Right ventricle myocardium inferior (tissue), 1 donor: ENCODE measurements at places on chromosomes 2 and 18.

DNA sequence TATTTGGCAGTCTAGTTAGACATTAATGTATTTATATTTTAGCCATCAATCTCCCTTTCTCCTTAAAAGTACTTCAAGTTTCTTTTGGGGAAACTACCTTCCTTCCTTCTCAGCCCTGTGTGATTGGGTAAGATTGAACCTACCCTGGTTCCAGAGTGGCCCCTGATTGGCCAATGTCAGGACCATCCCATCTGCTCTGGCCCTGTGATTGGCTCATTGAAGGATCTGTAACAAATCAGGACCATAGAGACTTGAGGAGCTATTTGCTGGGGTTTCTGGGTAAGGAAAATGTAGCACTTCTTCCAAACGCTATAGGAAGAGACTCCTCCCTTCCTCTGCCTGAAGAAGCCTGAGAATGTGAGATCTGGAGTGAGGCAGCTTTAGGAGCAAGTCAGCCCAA, 59.3 kb downstream of the AQP4 start:
- no peak for DNase-seq

GRCh38 chr2:236176417-236176816, 8.2 kb upstream of the GBX2 start:
- no peak for DNase-seq

GRCh38 chr18:9683418-9684396, 24.4 kb upstream of the RAB31 start:
- no peak for DNase-seq

- no peak for DNase-seq
These were observed 82.6 kb upstream of the TANK start for GRCh38 chr2:161077367-161078210.

DNA sequence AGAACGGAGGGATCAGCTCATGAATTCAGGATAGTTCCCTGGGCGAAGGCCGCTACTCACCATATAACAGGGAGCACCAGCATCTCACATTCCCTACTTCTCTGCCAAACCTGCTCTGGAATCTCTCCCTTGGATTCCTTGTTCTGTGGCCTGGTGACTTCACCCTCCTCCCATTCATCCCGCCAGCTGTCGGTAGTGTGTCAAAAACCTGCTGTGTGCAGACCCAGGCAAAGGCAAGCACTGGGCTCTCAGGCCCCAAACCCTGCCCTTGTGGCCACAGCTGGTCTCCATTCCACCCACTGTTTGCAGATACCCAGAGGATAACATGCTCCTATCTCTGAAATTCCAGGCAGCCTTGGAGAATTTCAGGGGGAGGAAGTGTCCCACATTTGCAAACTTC, 151.6 kb downstream of the CAPN13 start:
- no peak for DNase-seq

DNA sequence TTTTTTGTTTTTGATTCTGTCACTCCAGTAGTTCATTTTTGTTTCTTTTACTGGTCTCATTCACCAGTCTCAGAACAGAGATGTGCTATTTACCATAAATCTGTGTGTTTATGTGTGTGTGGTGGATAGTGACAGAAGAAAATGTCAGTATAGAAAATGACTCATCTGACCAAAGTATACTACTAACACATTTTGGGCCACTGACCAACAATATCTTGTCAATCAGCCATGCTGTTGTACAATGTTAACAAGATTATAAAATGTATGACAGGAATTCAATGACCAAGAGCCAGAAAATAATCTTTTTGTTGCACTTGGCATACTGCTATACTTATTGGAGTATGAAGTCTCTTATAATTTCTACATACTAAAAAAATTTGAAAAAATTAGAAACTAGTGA, 1081.4 kb upstream of the NRXN1 start:
- DNase-seq, result no peak

- no peak for DNase-seq
These were observed 277.7 kb upstream of the ERBB4 start for GRCh38 chr2:212816267-212816666.

DNA sequence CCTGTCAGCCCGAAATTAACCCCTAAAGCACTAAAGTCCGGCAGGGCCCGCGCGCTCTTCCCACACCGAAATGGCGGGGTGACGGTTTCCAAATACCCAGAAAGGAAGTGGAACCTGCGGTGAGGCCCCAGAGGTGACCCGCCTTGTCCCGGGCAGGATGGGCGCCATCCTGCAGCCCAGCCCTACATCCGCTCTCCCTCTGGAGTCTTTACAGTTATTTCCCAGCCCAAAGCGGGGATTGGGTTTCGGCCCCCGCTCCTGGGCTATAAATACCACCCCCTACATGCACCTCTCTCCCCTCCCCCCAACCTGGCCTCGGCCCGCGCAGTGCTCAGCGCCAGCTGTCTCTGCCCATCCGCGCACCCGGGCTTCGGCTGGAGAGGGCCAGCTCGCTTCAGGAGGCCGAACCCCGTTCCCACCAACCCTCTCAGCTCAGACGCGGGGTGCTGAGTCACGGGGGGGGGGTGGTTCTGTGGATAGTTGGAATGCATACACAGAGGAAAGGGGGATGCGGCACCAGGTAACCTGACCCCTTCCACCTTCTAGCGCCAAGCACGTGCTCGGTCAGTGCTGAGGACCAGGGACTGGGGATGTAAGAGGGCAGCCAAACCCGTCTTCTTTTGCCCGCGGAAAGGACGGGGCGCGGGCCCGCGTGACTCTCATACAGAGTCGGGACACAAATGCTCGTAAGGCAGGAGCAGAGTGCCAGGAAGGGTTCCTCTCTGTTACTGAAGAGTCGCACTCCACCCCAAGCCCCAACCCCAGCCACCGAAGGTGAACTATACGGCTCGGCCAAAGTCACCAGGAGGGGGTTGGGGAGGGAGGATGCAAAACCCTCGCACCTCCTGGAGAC, at the start of gene TUBA4B:
TUBA4B (plus strand) TSS at position 344 of the 853 bp plus-strand sequence; CDS start at position 509, 165 bp downstream.
- DNase-seq, result no peak

GRCh38 chr18:48024009-48024512, 93.6 kb upstream of the SMAD2 start:
- DNase-seq, result no peak

DNA sequence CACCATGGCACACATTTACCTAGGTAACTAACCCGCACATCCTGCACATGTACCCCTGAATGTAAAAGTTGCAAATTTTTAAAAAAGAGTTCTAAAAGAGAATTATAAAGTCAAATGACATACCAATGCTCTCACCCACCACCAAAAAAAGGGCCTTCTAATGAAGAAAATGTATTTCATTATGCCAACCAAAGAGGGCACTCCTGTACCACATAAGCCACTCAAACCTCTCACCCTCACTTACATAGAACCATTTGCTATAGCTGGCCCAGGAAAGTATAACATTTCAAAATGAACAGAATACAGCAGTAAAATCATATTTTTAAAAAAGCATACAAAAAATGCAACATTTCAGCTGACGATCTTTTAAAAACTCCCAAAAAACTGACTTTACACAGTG, 241.5 kb upstream of the PKDCC start:
- DNase-seq, result no peak

GRCh38 chr2:468648-469336, 180.9 kb upstream of the ALKAL2 start:
- DNase-seq, result no peak

DNA sequence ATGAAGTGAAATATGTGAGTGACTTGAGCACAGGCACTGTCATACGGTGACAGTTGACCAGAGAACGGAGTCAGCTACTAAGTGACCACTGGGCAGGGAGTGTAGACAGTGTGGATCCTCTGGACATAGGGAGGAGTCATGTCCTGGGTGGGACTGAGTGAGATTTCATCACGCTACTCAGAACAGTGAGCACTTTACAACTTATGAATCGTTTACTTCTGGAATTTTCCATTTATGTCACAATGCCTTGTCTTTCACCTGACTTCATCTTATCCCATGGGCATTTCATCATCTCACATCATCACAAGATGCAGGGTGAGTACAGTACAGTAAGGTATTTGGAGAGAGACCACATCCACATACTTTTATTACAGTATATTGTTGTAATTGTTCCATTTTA, 29.0 kb downstream of the PTPRM start:
- DNase-seq, result no peak

- DNase-seq, result no peak
These were observed 402.1 kb downstream of the PARD3B start for GRCh38 chr2:204947405-204947804.

DNA sequence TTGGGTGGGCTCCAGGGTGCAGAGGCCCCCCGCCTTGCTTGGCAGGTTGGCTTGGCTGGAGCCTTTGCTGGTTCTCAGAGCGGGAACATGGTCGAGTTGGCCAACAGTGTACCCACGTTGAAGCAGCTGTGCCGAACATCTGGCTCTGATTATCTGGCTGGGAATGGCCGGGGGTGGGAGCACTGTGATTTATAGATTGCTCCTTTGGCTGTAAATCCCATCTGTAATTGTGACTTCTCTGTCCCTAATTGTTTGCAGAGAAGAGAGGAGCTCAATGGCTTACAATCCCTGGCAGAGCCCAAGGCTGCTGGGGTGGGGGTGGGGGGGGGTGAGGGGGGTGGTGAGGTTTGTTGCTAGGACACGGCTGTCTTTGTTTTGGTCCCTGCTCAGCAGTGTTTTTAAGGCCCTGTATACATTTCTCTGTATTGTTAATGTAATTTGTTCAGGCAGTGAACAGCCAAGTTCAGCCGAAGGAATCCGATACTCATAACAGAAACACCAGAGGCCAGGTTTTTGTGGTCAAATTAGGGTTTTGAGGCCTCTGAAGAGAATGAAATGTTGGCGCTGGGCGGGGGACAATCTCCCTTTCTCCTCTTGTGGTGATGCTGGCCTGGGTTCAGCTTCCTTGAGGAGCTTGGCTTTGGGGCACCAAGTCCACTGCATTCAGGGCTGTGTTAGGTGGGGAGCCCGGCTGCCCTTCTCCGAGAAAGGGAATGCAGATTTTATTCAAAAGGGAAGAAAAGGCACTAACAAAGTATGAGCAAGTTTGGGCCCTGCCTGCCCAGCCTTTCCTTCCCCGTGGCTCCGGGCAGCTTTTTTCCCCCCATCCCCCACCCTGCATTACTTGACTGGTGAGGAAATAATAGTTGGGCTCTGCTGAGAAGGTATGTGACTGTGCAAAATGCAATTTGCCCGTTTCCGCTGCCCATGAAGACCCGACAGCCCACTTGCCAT, 82.5 kb downstream of the TCF7L1 start:
- no peak for DNase-seq

DNA sequence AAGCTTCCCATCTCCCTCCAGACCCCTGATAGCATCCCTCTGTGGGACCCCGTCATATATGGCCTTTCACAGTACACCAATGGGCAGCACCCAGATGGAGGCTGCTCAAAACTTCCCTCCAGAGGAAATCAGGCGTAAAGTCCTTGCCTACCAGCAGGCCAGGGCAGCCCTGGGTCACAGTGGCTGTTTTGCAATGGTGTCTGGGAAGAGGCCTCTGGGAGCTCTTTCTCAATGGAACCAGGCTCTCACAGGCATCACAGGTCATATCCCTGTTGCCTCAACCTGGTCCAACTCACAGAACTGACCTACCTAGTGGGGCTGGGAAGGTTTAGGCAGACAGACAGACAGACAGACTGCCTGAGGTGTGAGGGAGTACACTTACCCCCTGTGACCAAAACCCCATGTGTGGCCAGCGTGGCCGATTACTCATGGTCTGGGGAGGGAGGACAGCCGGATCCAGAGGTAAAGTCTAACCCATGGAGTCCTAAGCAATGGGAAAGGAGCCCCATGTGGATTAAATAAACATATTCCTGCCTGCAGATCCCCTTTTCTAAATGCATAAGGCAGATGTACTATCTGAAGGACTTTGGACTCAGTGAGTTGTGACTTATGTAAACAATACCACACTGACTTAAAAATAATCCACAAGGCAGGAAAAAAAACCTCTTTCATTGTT, 58.2 kb downstream of the BCL2L11 start:
- no peak for DNase-seq

DNA sequence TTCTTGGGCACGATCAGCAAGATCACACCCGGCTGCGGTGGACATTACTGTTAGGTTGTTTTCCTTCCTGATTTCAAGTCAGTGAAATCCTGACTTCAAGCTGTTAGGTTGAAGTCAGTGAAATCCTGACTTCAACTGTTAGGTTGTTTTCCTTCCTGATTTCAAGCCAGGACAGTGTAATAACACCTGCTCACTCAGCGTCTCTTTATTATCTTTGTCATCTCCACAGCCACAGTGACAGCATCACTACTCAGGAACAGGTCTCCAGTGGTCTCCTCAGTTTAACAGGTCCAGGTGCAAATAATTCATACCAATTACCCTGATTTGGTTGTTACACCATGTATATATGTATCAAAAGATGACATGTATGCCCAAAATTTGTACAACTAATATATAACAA, 208.1 kb upstream of the REG3G start:
- DNase-seq, result no peak

GRCh38 chr2:135047300-135047699, at the start of gene MAP3K19:
Gene MAP3K19 (minus strand): TSS chr2:135047447. CDS start chr2:135024647, 22,800 bp downstream.
- DNase-seq, result no peak

GRCh38 chr18:986051-986450, 81.4 kb downstream of the ADCYAP1 start:
- DNase-seq, result no peak

- no peak for DNase-seq
These were observed 1.8 kb downstream of the CBLN2 start for GRCh38 chr18:72542342-72542741.

DNA sequence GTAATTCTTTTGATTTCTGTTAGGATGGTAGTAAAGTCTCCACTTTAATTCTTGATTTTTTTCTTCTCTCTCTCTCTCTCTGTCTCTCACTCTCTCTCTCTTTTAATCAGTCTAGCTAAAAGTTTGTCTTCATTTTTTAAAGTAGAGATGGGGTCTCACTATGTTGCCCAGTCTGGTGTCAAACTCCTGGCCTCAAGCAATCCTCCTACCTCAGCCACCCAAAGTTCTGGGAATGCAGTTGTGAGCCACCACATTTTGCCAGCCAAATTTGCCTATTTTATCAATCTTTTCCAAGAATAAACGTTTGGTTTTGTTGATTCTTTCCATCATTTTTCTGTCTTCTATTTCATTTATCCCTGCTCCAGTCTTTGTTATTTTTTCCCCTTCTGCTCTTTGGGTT, 23.9 kb upstream of the ACOXL start:
- no peak for DNase-seq

- no peak for DNase-seq
These were observed 174.0 kb upstream of the SLC8A1 start for GRCh38 chr2:40625849-40626248.

- DNase-seq, result no peak
These were observed 15.3 kb upstream of the TXNDC2 start for GRCh38 chr18:9870431-9871008.

- DNase-seq, result no peak
These were observed 14.6 kb downstream of the MRPL35 start for GRCh38 chr2:86213699-86214502.

- no peak for DNase-seq
These were observed 529.1 kb upstream of the CDH7 start for GRCh38 chr18:65221736-65222135.

- DNase-seq, result no peak
These were observed 126.3 kb upstream of the BCL2L11 start for GRCh38 chr2:110994250-110994961.

- no peak for DNase-seq
These were observed 1010.9 kb upstream of the NXPH2 start for GRCh38 chr2:139790807-139791752.

GRCh38 chr2:172455121-172455515, 27.7 kb downstream of the ITGA6 start:
- DNase-seq, result no peak
